ENCODE measurements at places on chromosomes 13 and 19.

- DNase-seq, result no peak
Measured at GRCh38 chr13:21142766-21143165, 33.6 kb downstream of the SKA3 start.

DNA sequence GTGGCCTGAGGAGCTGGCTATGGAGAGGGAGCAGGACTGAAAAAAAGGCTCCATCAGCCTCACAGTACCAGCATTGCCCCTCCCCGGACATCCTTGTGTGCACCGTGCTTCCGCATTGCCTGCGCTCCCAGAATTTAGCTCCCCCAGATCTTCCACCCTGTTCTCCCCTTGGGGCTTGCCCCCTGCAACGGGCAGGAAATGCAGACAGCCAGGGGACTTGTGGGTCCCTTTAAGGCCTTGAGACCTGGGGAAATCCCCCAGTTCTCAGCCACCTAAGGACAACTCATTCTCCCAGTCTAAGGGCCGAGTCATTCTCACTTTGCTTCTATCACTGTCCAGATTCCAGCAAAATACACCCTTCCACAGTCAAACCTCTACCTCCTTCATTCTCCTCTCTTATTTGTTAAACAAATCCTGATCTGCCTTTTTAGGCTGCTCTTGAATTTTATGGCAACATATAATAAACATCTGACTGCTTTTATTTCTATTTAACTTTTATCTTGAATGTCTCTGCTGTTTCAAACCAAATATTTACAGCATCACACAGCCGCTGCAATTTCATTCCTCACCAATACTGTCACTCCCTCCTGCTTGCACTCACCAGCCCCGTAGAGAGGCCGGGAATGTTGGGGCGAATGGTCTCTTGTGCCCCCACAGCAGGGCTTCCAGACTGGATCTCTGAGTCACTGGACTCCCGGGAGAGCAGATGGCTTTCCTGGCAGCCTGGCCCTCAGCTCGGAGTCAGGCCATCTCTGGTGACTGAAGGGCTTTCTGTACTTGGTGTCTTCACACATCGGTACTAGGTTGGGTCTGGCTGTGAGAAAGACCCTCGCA is 221.9 kb downstream of the TSHZ3 start:
- DNase-seq, result peak; percentile 40

- DNase-seq, result no peak
Measured at GRCh38 chr19:33398361-33399060, 25.0 kb downstream of the CEBPG start.

DNA sequence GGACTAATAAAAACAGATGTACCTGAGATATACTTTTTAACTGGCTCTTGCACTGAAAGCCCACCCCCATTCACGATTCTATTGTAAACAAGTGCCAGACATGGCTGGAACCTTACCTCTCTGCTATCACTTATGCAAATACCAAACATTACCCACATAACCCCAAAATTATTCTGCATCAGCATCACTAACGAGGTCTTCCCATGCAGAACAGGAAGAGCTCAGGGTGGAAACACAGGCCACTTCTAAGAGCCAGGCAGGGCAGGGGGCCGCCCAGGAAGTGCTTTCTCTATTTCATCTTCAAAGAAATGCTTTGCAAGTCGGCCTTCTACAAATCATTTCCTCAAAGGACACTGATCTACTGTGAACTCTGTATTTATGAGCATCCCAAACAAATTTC is 7.3 kb downstream of the IRS2 start:
- no peak for DNase-seq

DNA sequence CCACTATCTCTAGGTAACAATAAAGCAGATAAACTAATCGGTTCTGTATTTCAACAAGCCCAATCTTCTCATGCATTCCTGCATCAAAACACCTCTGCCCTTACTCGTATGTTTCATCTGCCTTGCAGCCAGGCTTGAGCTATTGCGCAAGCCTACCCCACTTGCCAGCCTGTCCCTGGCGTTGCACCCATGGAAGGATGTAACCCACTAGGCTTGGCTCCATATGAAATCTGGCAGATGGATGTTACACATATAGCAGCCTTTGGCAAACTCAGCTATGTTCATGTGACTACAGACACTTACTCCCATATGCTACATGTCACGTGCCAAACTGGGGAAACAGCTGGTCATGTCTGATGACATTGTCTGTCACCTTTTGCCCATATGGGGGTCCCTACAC is 11.9 kb upstream of the ZNF549 start:
- DNase-seq, result no peak

DNA sequence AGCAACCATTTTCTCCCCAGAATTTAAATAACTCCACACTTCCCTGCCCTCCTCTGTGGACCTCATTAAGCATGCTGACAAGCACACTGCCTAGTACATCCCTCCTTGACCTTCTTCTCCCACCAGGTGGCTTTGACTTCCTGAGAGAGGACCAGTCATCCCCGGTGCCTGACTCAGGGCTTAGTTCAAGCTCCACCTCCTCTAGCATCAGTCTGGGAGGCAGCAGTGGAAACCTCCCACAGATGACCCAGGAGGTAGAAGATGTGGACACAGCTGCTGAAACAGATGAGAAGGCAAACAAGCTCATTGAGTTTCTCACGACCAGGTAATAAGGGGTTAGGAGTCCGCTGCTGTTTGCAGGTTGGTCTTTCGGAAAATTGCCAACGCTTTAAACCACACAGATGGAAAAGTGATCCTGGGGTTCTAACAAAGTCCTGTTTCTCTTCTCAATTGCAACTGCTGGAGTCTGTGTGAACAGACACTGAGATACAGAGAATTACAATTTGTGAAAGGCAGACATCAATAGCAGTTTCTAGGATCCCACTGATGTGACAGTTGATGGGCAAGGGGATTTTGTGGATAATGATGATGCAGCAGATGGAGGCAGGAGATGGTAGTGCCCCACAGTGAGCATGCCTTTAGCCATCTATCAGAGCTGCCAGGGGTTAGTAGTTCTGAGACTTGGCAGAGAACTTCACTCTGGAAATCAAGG is 86.7 kb downstream of the ZAR1L start:
- DNase-seq, result no peak

GRCh38 chr13:99287551-99287950 is 19.6 kb downstream of the GPR183 start:
- DNase-seq, result no peak
